ENCODE measurements at places on chromosomes 5 and 9.

DNA sequence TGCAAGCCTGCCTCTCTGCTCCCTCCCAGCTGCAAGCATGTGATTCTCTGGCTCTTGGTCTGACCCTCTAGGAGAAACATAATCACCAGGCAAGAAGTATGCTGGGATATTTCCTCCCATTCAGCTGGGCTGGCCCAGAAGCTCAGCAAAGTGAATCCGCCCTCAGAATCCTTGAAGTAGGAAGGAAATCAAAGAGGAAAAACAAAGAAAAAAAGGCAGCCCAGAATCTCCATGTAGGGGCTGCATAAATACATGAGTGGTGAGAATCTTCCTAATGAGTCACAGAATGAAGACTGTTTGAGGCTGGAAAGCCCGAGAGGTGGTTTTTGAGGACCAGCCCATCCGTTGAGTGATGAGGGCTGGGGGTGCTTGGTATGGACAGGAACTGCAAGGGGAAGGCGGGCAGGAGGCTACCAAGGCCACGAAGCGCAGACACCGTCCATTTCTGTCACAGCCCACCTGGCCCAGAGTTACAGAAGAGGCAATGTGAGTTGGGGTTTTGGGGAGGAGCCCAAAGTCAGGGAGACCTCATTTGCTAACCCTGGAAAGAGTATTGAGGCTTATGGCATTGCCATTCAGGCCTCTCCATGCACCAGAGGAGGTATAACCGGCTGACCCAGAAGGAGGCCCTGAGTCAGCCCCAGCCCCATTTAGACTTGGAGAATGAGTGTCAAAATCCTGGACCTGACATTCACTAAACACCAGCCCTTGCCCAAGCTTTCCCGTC, 33.4 kb upstream of the TGFBR1 start:
- peak; percentile 24 for ATAC-seq

- no peak for ATAC-seq
Observed at GRCh38 chr5:96433066-96433447, at the start of gene PCSK1. Gene PCSK1, minus strand, starts transcription at chr5:96433248. Its CDS starts 206 bp downstream, at chr5:96433042.

DNA sequence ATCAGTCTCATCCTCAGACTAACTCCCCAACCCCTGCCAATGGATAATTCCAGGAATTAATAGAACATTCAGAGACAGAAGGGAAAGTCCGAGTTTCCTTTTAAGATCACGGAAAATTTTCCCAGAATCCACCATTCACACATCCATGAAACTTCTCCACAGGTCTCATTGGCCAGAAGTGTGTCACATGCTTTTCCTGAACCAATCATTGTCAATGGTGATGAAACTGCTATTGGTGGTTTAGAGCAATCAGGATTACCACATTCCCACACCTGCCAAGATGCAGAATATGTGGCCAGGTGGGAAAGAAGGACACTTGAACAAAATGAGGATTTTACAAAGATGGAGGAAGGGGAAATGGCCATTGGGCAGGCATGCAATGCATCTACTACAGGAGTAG, 29.3 kb upstream of the SNX2 start:
- ATAC-seq = no peak

GRCh38 chr9:96172797-96173196, 129.2 kb downstream of the HSD17B3 start:
- ATAC-seq = no peak

DNA sequence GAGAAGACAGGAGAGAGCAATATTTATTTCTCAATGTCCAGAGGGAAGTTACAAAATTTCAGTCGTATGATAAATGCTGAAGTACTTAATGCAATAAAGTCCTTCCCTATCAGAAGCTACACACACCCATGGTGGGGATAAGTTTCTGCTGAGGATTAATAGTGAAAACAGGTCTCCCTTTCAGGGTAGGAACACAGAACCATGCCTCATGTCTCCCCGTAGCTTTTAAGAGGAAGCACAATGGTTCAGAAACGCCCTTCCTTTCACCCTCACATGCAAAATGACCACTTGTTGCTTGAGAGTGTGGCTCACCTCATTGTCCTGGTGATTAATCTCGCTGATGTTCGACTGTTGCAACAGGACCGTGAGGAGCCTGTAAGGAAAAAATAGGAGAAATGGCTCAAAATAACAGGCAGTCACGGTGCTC, 73.6 kb downstream of the ANKRD55 start:
- peak; percentile 21 for ATAC-seq

DNA sequence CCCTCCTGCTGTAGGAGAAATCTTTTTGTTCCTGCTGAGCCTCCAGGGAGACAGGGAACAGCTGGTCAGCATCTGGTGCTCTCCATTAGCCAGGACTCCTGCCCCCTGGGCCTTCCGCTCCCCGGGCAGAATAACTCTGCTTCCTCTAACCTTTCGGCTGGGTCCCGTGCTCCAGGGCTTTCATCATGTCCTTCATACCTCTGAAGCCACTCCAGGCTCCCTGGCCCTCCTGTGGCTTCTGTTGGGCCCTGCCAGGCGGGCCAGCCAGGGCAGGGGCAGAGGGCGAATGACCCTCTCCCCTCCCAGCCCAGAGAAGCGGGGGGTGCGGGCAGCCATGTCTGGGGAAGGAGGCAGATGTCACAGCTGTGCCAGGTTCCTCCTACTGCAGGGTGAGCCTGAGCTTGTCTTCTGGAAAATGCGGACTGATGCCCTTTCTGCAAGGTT, 81.7 kb upstream of the LMX1B start:
- peak; percentile 79 for ATAC-seq

- no peak for ATAC-seq
Observed at GRCh38 chr5:139473105-139473504, 2.3 kb downstream of the SMIM33 start.

GRCh38 chr5:80125962-80126480, 90.9 kb downstream of the THBS4 start:
- ATAC-seq = peak; percentile 52

DNA sequence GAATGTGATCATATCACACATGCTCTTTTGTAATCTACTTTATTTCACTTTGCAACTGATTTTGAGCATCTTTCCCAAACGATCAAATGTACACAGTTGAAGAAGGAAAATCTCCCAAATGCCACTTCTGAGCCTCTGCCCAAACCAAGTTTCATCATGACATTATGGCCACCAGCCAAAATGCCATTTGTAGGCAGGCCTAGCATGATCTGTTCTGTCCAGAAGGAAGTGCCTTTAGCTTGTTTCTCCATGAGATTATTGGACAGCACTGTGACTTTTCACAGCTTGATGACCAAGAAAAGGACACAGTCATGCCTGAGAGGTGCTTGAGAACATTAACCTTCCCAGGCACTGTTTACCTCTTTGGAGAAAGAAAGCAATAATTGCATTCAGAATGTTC, 73.2 kb upstream of the PIP5K1B start:
- ATAC-seq = no peak

GRCh38 chr9:91530829-91531228, 107.2 kb upstream of the NFIL3 start:
- ATAC-seq = no peak

- ATAC-seq = no peak
Observed at GRCh38 chr5:137696481-137696880, 39.4 kb downstream of the KLHL3 start.

DNA sequence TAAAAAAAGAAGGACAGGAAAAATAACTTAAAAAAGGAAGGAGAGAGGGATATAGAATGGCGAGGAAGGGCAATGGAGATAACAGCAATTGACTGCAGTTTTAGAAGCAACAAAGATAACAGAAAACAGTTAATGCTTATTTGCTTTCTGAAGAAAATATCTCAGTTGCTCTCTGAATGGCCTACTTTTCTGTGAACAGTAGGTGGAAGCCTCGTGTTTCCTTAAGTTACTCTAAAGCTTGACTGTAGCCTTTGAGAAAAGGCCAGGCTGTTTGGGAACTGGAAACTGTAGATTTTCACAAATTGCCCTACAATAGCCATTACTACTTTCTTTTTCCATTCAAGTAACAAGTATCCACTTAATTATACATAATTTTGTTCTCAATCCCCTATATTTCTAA, 404.5 kb downstream of the YTHDC2 start:
- no peak for ATAC-seq

- ATAC-seq = no peak
Observed at GRCh38 chr9:75938946-75939345, 48.5 kb downstream of the PCSK5 start.

- ATAC-seq = no peak
Observed at GRCh38 chr5:89769975-89770374, 639.6 kb downstream of the CETN3 start.

DNA sequence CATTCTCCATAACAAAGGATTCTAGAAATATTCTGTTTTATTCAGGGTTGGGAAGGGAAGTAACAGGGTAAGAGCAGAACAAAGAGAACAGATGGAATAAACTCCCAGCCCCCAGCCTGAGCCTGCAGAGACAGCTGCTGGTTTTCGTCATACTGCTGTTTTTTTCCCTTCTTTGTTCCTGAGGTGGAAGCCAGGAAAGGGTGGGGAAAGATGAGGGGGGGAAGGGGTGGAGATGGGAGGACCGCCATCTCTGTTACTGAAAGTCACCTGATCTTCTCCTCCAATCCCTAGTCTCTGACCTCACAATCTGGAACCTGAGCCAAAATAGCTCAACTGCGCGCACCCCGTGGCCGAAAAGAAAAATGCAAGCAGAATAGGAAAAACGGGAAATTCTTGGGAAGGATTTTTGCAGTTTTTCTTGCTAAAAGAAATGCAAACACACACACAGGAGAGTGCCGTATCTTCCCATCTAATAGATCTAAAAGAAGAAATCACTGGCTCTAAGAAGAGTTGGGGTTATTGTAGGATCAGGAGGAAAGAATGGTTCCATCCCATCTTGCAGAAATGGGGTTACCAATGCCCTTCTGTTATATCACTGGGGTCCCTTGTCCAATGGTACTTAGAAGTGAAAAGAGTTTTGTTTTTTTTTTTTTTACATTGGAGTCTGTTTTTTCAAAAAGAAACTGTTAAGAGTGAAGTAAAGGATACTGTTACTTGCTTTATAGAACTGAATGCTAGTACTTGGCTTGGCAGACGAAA, 57.9 kb downstream of the DIAPH1 start:
- peak; percentile 87 for ATAC-seq

- no peak for ATAC-seq
Observed at GRCh38 chr5:132766020-132766805, 10.8 kb downstream of the SEPTIN8 start.

DNA sequence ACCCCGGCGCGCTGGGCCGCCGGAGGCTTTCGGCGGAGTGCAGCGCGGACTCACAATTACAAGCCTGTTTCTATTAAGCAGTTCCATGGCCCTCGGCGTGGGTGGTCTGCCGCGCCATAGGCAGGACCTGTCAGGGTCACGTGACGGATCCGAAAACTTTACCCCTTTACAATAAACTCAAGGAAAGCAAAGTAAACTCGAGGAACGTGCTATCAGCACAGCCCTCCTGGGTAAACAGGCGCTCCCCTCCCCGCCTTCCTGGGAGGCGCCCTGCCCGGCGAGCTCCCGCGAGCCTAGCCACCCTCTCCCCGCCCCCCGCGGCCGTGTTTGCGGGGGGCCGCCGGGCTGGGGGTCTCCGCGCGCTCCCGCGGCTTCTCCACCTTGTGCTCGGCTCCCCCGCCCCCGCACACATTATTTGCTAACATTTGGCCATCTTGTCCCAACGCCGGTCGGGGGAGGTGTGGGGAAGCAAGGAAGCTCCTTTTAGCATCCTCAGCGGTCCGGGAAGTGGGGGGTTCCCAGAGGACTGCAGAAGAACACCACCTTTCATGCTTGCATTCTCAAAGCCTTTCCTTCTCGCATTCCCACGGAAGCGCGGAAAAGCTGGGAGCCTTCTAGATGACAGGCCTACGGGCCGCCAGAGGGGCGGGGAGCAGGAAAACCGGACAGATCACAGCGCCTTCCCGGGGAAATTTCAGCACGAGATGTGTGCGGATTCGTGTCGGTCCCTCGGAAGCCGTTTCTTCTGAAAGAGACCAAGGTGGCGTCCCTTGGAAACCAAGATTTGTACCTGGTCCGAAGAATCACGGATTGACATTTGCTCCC, at the start of gene PTCH1:
PTCH1 (minus strand) TSS at position 238 of the 825 bp plus-strand sequence.
- ATAC-seq = peak; percentile 75

GRCh38 chr9:121289026-121289771, 21.2 kb downstream of the GSN start:
- peak; percentile 63 for ATAC-seq

DNA sequence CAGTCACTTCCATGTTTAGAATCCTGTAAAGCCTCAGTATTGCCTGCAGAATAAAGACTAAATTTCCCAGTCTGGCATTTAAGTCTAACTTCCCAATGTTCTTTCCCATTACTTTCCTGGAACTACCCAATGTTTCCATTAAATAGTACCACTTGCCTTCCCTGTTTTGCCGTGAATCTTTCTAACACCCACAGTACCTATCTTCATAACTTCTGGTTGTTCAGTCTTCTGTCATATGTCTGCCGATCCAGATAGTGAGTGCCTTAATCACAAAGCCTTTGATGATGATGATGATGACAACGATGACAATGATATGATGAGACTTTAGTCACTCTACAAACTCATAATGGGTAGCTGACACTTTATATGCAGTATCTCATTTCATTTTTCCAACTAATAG, 6.6 kb upstream of the HEMGN start:
- ATAC-seq = no peak

GRCh38 chr5:147317978-147318684, 83.3 kb downstream of the STK32A start:
- no peak for ATAC-seq

DNA sequence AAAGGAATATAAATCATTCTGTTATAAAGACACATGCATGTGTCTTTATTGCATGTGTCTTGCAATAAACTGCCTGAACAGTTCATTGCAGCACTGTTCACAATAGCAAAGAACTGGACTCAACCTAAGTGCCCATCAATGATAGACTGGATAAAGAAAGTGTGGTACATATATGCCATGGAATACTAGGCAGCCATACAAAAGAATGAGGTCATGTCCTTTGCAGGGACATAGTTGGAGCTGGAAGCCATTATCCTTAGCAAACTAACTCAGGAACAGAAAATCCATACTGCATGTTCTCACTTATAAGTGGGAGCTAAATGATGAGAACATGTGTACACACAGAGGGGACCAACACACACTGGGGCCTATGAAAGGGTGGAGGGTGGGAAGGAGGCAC, 63.7 kb upstream of the CHD1 start:
- no peak for ATAC-seq

DNA sequence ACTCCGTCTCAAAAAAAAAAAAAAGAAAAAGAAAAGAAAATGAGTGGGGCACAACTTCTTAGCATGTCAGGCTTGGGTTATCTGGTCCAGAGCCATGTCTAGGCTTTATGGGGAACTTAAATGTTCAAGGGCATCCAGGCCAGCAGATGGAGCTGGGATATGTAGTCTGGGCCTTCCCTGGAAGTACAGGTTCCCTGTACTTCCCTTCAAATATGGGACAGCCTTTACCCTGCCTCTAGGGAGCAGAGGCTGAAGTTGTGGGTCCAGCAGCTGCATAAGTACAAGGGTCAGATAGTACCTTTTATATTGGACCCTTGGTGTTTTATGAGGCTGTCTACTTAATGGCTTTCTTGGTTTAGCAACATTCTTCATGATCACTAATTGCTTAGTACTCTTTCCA, 42.1 kb downstream of the FAF2 start:
- ATAC-seq = no peak

Measured in gastroesophageal sphincter (tissue), 4 donors.